ENCODE measurements at places on chromosomes 13 and 19.
A peak's percentile ranks its signal among the peaks of the same experiment; 100 is the strongest.

DNA sequence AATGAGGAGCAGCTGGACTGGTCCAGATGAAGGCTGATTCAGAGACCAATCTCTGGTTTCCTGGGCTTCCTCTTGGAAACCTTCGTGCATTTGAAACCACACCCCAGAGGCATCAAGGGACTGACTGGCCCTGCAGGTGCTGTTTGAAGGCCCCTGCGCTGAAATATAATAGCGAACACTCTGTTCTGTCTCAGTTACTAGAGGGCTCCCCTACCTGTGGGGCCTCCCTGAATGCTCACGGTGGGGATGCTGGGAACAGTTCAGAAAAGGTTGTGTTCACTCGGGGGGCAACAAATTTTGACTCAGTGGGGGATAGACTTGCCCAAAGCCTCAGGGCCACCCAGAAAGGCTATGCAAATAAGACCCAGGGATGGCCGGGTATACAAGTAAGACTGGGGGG is 6.4 kb downstream of the CCDC8 start:
- DNase-seq = no peak

GRCh38 chr19:8332976-8333766 is 9.9 kb downstream of the KANK3 start:
- no peak for DNase-seq

DNA sequence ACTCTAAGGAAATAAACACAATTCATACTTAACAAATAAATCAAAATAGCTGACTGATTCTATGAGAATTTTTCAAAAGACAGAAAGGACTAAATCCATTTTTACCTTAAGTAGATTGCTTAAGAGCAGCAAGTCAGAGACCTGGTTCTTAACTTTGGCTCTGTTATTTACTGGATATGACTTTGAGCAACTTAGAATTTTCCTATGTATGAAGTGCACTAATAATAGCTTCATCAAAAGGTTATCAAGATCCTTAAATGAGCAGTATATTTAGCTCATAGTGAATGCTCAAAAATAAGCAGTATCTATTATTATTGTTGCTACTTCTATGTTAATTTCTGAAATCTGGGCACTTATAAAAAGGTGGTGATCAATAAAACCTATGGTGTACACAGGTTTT is 95.3 kb downstream of the POSTN start:
- no peak for DNase-seq

DNA sequence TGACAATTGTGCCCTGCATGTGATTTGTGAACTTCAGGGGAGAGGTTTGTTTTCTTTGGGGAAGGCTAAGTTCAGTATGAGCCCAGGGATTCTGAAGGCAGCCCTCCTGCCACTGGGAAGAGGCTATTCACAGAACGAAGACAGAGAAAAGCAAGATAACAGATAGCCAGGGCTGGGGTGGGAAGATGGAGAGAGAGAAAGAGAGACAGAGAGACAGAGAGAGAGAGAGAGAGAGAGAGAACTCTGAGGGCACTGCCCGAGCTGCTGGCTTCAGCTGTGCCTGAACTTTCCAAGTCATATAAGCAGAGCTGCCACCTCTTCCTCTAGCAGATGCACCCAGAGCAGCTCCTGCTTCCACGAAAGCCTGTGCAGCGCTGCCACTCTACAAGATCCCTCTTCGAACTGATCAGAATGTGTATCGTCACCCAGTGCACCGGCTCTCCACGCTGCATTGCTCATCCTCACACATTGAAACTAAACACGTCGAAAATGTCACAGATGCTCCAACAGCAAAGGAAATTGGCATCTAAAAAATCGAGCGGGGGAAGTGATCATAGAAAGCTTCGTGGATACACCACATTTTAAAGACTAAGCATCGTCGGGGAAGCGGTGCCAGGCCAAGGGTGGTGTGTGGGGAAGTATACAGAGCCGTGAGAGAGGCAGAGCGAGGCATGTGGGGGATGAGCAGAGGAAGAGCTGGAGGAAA is 81.8 kb upstream of the SIAH3 start:
- DNase-seq = no peak

- DNase-seq = no peak
Measured at GRCh38 chr13:25973085-25973484, 78.7 kb downstream of the SHISA2 start.

DNA sequence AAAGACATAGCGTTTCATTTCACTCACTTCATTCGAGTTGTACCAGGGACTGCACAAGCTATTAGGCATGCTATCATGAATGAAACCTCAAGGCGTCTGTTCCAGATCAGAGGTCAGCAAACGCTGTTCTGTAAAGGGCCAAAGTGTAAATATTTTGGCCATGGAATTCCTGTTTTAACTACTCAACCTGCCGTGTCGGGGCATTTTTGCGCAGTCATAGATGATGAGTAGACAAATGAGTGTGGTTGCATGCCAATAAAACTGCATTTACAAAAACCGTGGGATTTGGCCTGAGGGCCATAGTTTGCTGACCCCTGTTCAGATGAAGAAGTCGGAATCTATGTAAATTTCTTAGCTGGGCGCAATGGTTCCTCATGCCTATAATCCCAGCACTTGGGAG is 6.5 kb downstream of the INSR start:
- no peak for DNase-seq

- DNase-seq = peak; percentile 10
Measured at GRCh38 chr13:52159159-52159982, at the start of gene NEK3. Gene NEK3, minus strand, starts transcription at chr13:52159597. Its CDS starts 3,406 bp downstream, at chr13:52156191.

- DNase-seq = no peak
Measured at GRCh38 chr19:47406711-47407416, 12.5 kb downstream of the MEIS3 start.

DNA sequence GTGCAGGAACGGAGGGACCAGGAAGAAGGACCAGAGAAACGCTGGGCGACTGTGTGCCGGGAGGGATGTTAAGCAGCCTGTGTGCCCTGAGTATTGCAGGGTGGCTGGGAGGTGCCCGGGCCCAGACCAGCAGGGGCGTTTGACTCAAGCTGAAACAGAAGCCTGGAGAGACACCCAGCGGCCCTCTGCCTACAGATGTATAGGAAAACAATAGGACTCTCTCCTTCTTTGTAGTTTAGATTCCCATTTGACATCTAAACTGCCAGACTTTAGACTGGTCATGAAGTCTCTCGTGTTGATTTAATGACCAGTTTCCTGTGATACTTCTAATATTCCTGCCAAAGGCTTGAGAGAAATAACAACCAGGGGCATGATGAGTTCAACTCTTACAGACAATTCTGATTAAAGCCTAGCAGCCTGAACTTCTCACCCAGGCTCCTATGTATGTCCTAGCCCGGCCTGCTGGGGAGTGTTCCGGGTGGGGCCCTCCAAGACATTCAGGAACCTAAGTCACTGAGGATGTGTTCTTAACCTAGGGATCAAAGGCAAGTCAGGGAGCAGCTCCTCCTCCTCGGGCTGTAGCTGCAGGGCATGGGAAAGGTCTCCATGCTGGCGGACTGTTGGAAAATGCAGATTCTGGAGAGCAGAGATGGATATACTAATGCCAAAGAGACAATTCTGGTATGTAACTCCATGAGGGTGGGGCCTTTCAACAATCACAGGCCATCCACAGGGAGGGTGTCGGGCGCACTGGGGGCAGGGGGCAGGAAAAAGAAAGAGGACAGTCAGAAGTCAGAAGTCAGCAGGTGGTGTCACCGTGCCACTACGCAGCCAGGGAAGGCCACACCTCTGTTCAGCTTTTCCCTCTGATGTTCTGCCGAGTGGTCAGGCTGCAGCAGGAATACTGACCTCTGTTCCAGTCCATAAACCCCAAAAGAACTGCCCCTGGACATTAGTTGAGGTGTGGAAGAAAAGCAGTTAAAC is 131.8 kb downstream of the STARD13 start:
- DNase-seq = no peak

- DNase-seq = no peak
Measured at GRCh38 chr13:38866649-38867048, 124.0 kb downstream of the STOML3 start.

- no peak for DNase-seq
Measured at GRCh38 chr13:41327994-41328790, 17.1 kb downstream of the NAA16 start.

DNA sequence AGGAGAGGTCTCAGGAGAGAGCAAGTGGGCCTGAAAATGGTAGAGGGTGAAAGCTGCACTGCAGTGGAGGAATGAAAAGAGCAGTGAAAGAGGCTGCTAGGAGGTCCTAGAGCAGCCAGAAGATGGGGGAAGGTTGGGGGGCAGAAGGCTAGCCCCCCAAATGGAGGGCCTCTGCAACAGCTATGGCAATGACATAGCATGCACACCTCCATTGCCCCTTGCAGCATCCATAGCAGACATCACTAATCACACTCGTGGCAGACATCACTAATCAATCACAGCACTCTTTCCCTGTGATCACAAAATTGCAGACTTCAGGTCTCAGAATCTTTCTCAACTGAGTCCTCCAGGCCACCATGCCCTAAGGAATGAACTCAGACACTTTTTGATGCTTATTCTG is 21.9 kb downstream of the CCL25 start:
- no peak for DNase-seq

GRCh38 chr19:50897191-50897607 is 14.0 kb downstream of the KLK4 start:
- no peak for DNase-seq

GRCh38 chr19:5466814-5467291 is 11.6 kb downstream of the ZNRF4 start:
- DNase-seq = no peak

DNA sequence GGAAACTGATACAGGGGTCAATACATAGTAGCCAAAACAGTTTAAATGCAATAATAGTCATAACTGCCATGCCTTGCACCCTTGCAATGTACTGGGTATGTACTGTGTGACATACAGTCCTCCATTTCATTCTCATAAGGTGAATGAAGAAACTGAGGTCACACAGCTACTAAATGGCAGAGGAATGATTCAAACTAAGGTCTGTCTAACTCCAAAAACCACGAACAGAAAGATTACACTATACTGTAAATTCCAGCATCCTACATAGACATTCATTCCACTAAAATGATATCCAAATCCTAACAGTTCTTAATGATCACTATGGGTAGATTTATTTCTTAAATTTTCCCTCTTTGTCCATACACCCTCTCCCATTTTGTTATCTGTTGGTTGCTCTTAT is 238.1 kb upstream of the SERP2 start:
- peak; percentile 29 for DNase-seq

DNA sequence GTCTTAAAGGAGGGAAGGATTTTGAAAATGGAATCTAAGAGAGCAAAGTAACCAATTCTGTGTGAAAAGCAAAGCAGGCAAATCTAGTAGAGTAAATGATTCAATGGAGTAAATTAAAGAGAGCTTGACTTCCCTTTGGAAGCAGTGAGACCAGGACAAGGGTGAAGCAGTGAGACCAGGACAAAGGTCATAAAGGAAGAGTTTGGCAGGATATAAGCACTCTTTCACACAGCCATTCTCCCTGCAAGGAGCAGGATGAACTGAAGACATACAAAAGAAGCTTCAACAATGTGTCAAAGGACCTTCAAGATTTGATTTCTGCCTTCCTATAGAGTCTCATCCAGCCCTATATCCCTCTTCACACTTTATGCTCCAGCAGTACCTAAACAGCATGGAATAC is 123.8 kb downstream of the ENOX1 start:
- DNase-seq = no peak

- no peak for DNase-seq
Measured at GRCh38 chr13:37709318-37709717, 110.8 kb upstream of the POSTN start.

- DNase-seq = no peak
Measured at GRCh38 chr19:13095393-13095784, 7.3 kb downstream of the LYL1 start.

- DNase-seq = no peak
Measured at GRCh38 chr19:30634131-30634830, 262.1 kb downstream of the ZNF536 start.

DNA sequence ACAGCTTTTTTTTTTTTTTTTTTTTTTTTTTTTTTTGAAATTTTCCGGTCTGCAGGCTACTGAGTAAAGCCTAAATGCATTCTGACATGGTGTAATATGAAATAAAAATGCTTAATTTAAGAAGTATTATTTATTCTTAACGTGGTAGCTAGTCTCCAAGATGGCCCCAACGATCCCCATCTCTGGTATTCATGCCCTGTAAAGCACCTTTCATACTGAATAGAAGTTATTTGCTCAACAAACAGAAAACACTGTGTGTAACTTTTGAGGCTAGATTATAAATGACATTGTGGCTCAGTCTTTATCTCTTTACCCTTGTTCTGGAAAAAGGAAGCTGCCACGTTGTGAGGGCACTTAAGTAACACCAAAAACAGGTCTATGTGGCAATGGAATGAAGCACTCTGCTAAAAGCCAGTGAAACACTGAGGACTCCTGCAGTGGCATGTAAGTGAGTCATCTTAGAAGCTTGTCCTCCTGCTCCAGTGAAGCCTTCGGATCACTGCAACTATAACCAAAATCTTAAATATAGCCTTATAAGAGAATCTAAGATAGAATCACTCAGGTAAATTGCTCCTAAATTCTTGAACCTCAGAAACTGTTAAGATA is 128.7 kb downstream of the UGGT2 start:
- peak; percentile 28 for DNase-seq

DNA sequence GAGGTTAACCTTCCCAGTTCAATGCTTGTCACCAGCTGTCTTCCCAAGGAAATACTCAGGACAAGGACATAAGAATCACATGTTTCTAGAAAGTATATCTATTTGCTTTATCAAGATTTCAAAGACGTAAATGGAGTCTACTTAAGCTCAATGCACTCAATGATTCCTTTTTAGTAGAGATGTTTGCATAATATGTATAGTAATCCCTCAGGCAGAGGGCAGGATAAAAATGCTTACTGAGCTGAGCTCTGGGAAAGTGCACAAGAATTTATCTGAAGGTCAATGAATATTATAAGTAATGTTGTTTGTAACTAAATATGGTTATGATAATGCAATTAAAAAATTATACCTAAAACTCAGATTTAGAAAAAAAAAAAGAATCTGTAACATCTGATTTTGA is 1309.4 kb upstream of the SLC10A2 start:
- no peak for DNase-seq

GRCh38 chr19:31882709-31883108 is 462.7 kb upstream of the ZNF507 start:
- DNase-seq = no peak

DNA sequence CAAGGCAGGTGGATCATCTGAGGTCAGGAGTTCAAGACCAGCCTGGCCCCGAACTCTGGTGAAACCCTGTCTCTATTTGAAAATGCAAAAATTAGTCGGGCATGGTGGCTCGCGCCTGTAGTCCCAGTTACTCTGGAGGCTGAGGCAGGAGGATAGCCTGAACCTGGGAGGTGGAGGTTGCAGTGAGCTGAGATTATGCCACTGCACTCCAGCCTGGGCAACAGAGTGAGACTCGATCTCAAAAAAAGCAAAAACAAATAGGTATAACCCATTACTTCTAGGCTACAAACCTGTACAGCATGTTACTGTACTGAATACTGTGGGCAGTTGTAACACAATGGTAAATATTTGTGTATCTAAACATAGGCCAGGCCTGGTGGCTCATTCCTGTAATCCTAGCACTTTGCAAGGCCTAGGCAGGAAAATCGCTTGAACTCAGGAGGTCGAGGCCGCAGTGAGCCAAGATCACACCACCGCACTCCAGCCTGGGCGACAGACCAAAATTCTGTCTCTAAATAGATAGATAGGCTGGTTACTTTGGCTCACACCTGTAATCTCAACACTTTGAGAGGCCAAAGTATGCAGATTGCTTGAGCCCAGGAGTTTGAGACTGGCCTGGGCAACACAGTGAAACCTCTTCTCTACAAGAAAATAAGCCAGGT is 63.5 kb downstream of the MYO9B start:
- DNase-seq = no peak

GRCh38 chr19:42283188-42284065 is 14.4 kb downstream of the CIC start:
- DNase-seq = peak; percentile 85

- peak; percentile 85 for DNase-seq
Measured at GRCh38 chr13:105991622-105992277, 543.7 kb downstream of the EFNB2 start.

All from NCI-H226 (cell line).